H7 (cell line): ENCODE measurements at places on chromosomes 2 and 18. TPM values are rescaled to one million over a fixed set of nuclear protein-coding genes. Genes with fewer than 3 reads are reported as not detected.

- DNase-seq, result no peak
Observed at GRCh38 chr2:157413326-157414035, 30.4 kb downstream of the CYTIP start.

- DNase-seq, result no peak
Observed at GRCh38 chr2:48112911-48113680, 206.8 kb upstream of the FBXO11 start.

DNA sequence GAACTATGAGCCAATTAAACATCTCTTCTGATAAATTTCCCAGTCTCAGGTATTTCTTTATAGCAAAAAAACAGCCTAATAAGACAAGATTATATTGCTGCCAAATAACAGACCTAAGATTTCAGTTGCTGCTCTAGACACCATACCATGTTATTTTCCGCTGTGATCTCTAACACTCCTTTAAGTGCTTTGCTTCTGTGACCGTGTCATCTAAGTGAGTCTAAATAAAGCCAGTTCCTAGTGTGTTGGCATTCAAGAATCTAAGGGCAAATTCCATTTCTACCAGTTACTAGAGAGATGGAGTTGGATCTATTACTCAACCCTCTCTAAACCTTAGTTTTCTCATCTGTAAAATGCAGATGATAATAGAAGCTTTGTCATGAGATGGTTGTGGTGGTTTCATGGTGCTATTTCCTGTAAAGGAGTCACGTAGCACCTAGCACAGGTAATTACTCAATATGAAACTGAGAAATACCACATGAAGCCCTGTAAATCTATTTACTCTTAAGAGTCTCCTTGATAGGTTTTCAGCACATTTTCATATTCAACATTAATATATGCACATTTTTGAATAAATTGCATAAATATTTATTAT lies 40.5 kb downstream of the SPHKAP start:
- no peak for DNase-seq

DNA sequence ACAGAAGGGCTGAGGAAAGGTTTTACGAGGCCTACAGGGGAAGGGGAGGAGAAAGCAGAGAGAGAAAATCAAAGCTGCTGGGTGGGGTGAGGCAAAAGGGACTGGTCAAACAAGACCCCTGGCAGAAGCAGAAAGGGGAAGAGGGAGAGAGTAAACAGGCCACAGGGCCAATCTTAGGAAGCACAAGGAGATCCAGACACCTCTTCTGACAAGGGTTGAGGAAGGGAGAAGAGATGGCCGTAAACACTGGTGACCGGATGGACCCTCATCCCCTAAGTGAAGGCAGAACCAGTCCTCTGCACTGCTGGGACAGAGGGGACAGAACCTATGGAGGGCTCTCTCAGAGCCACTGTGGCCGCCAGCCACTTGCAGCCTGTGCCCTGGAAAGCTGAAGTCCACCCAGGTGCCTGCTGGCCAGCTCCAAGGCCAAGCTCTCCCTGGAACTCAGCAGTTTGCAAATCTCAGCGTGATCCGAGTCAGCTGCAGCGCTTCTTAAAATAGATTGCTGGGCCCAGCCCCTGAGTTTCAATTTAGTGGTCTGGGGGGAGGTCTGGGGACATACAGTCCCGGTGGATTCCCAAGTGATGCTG lies 108.8 kb downstream of the TMEM163 start:
- no peak for DNase-seq

DNA sequence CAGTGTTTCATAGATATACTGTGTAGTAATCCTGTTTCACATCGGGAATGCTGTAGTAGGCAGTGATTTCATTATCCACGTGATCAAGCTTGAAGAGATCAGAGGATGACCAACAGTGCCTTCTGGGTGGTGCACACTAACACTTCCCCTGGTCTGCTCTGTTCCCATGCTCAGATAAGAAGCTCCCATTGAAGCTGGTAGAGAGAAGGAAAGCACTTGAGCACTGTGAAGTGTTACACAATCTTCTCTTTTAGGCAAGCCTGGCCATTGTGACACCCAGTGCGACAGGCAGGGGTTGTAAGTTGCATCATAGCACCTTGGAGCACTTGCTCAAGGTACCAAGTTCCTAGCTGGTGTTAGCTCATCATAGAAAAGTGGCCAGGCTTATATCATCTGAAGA lies 30.6 kb upstream of the GPD2 start:
- DNase-seq, result no peak

GRCh38 chr2:11687736-11688135 lies 17.7 kb upstream of the NTSR2 start:
- no peak for DNase-seq

DNA sequence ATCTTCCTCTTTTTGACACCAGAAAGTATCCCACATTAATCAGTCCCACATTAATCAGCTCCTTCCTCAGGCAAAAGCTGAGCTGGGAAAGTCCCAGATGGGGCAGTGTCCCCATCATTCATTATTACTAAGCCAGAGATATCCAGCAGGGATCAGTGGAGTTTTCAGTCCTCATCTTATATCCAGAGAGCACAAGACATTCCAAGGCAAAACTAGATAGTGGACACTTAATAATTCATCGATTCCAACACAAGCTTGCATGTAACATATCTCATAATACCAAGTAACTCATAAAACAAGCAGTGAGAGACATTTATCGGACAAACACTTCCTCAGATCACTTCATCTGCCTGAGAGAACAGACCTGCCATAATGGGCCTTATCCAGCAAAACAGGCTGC lies 53.1 kb downstream of the MCFD2 start:
- no peak for DNase-seq

DNA sequence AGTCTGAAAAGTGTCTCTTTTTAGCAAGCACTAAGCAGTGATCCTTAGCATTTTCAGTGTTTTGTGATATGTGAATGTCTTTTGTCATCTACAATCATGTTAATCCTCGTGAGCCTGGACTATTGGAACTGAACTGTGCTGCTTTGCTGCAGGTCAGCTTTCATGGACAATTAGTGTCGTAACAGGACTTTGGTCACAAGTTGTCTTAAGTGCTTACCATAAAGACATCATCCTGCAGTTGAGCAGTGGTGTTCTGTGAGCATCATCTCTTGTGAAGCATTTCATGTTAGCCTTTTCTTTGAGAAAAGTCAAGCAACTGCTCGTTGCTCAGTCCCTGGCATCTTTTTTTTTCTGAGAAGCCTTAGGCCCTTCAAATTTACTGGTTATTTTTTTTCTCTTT lies 135.9 kb downstream of the ZNF407 start:
- DNase-seq, result no peak

GRCh38 chr2:7992612-7993602 lies 688.9 kb upstream of the ID2 start:
- DNase-seq, result no peak

- no peak for DNase-seq
Observed at GRCh38 chr2:156189143-156189542, 143.4 kb downstream of the NR4A2 start.

- DNase-seq, result peak; percentile 61
Observed at GRCh38 chr18:46469186-46469915, 187.7 kb downstream of the LOXHD1 start.

DNA sequence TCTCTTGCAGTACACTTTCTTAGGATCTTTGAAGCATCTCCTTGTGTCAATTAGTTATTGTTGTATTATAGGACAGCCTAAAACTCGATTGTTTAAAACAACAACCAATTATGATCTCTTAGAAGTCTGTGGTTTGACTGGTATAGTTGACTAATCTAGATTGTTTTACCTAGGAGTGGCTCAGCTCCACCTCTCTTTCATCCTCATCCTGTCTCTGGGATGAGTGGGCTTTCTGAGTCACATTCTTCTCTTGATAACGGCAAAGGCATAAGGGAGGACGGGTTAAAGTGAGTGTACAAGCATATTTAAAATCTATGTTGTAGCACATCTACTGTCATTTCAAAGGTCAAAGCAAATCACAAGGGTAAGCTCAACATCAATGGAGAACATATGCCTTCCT lies 102.3 kb upstream of the GULP1 start:
- no peak for DNase-seq

DNA sequence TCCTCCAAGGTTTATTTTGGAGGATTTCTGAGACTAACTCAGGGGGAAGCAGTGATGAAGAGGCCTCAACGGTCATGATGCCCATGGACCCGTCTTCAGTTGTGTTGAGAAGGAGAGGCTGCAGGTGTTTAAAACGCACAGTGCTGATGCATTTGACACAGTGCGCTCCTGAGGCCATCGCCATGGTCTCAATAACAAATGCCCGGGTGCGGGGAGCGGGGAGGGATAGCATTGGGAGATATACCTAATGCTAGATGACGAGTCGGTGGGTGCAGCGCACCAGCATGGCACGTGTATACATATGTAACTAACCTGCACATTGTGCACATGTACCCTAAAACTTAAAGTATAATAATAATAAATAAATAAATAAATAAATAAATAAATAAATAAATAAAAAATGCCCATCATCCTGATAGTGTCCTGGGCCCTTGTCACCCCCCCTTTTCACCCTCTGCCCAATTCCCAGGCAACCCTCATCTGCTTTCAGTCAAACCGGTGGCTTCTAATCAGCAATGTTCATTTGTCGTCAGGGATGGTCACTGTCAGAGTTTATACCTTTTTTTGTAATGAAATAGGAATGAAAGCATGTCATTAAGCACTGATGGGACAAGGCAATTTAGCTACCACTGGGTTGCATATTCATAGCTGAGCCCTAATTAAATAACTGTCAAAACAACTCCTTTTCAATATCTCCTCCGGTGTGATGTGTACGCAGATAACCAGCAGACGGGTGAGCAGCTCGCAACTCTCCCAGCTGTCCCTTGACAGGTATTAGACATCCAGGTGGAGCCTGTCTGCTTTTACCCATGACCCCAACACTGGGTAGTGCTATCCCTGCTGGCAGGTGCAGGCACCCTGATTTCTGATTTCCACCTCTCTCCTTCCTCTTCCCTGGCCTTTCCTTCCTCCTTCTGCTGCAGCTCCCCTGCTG lies 95.9 kb downstream of the KCNF1 start:
- DNase-seq, result no peak

- DNase-seq, result no peak
Observed at GRCh38 chr2:169090133-169090820, 20.9 kb downstream of the DHRS9 start.

DNA sequence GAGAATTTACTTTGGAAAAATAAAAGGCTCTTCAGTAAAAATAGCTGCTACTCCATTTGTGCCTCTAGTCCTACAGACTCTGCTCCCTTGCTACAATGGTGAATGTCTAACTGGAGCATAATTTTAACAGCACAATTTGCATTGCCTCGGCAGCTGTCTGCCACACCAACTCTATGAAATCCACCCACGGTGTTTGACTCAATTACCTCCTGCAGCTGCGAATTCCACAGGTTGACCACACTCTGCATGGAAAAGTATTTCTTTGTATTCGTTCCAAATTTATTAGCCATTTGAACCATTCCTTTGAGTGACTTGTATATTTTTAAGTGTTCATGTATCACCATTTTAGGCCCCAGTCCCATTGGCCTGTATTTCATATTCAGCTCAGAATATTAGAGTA lies 182.1 kb upstream of the CCDC68 start:
- DNase-seq, result no peak

PCARE gene
- total RNA-seq, result not detected in 2 replicates

NAT8 gene
- not detected in 2 replicates for total RNA-seq

EPB41L3 gene
- total RNA-seq, result 44.2 and 50.2 TPM in 2 replicates

SERPINB13 gene
- total RNA-seq, result not detected in 2 replicates

SLC5A7 gene
- 0.03 TPM in 1 of 2 replicates, not detected in the other for total RNA-seq

CD8A gene
- not detected in 2 replicates for total RNA-seq

CLEC4F gene
- not detected in 2 replicates for total RNA-seq

ABCG5 gene
- total RNA-seq, result not detected in 2 replicates
